ENCODE measurements at places on chromosomes 3 and 15.

DNA sequence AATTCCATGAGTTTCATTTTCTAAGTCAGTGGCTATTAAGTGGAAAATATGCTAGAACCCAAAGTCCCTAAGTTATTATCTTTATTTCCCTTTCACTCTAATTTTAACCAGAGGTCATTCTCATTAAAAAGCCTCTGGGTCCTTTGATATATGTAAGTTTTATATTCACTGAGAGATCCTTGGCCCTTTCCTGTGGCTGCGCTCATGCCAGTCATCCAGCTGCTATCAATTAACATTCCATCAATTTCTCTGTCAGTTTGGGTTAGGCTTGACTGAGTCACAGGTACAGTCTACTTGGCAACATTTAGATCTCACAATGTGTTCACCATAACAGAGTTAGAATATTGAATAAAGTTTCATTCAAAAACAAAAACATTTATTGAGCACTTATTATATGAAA is 58.0 kb upstream of the FBN1 start:
- no peak for DNase-seq

GRCh38 chr3:15051531-15051930 is 13.6 kb downstream of the MRPS25 start:
- no peak for DNase-seq

DNA sequence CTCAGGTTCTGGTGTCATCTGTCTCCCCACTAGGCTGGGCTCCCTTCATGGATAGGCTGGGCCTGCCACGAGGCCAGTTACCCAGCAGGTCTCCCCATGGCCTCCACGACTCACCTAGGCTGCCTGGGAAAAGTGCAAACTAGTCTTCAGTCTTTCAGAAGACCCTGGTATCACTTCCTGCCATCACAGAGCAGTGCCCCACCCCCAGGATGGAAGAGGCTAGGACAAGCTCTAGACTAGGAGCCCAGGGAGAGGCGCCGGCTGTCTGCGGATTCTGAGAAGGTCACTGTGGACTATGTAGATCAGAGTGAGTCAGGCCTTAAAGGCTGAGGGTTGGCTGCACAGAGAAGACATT is 63.7 kb downstream of the CORO2B start:
- no peak for DNase-seq

- no peak for DNase-seq
Observed at GRCh38 chr3:102512734-102513504, 78.1 kb downstream of the ZPLD1 start.

DNA sequence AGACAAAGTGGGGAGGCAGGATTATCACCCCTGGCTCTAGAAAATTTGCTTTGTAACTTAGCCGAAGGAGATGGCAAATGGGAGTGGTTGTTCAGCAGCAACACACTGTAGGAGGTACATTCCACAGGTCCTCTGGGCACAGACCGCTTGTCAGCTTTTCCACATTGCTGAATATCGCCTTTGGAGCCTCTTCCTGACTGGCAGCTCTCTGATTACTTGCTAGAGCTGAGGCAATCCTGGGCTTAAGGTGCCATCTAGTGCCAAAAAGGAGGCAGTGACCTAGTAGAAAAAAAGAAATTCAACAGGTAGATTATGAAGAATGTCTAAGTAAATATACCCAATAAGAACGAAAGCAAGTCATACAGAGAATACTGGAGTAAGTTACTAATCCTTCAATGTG is 13.1 kb upstream of the SCN5A start:
- DNase-seq, result no peak

DNA sequence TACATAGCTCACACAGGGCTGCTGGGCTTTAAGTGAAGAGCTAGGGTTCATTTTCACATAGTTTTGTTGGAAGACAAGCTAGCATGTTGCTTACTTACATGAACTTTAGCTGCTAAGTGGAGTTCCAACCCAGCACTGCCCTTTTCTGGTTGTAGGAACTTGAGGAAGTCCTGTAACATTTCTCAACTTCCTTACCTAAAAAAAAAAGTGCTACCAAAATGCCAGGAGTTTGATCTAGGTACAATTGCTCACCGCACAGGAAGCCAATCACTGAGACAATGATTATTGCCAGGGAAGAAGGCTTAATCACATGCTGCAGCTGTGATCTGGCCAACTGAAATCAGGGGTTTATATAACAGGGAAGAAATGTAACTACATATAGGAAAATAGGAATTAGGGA is 52.8 kb downstream of the IL12A start:
- DNase-seq, result no peak

DNA sequence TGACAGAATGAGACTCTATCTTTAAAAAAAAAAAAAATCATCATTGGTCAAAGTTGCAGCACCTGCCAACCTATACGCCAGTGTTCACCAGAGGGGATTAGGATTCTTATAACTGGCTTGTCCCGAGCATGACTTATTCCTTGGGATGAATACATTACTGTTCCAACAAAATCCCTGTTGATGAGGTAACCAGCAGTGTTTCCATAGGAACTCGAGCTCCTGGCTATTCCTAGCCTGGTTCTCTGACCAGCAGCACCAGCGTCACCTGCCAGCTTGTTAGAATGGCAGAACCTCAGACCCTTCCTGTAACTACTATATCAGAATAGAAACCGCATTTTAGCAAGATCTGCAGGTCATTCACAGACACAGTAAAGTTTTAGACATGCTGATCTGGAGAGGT is 364.4 kb downstream of the PTPRG start:
- DNase-seq, result no peak

DNA sequence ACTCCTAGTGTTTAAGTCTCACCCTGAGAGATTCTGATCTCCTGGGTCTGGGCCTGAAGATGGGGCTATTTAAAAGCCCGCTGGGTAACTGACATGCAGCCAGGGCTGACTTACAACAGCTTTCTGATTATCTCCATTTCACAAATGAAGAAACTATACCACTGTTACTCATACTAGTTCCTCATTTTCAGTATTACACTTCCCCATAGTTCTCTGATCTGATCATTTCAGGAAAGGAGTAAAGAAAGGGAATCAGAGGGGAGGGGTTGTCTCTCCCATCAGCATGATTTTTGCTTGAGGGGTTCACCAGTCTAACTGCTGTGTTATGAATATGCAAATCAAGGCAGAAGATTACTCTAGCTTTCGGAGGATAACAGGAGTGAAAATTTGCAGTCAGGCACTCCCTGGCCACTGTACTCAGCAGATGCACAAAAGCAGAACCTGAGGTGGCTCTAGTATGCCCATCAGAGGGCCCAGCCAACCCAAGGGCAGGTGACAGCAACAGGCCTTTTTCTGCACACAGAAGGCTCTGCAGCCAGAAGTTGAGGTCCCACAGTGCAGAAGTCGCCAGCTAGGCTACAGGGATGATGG is 59.4 kb downstream of the DAPK2 start:
- DNase-seq, result no peak

- no peak for DNase-seq
Observed at GRCh38 chr3:29511701-29512100, 230.8 kb downstream of the RBMS3 start.

- no peak for DNase-seq
Observed at GRCh38 chr3:123637131-123637530, 52.3 kb upstream of the HACD2 start.

- DNase-seq, result peak; percentile 1
Observed at GRCh38 chr15:42401544-42402454, 42.5 kb downstream of the CAPN3 start.

GRCh38 chr3:21273259-21274025 is 477.6 kb downstream of the ZNF385D start:
- DNase-seq, result no peak

DNA sequence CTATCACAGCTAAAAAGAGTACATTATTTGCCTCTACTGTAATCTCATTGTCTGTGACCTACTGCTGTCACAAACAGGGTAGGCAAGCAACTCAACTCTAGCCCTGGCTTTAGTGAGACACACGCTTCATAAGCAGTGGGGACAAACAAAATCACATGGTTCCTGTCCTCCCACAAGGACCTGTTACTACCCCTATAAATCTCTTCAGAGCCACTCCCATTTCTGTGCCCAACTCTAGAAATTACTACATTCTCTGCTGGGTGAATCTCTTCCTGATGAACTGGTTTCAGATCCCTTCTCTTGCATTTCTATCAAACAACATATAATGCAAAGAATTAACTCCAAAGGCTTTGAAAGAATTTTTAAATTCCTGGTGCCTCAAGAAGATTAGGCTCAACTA is 117.3 kb downstream of the DMXL2 start:
- DNase-seq, result no peak

DNA sequence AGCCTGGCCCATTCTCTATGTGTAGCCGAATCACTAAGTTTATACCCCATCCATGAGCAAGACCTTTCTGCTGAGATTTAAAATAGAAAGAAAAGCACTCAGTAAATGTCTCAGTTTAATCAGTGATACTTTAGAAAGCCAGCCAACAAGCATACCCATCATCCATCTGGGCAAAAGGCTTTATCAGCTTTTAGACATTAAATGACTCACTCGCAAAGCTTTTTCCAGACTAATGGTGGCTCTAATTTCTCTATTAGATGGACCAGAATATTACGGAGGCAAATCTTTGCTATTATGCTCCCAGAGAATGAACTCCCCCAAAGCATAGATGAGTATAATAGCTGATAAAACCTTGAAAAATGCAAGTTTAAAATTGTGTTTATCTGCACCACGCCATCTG is 727.8 kb downstream of the GBE1 start:
- DNase-seq, result no peak

DNA sequence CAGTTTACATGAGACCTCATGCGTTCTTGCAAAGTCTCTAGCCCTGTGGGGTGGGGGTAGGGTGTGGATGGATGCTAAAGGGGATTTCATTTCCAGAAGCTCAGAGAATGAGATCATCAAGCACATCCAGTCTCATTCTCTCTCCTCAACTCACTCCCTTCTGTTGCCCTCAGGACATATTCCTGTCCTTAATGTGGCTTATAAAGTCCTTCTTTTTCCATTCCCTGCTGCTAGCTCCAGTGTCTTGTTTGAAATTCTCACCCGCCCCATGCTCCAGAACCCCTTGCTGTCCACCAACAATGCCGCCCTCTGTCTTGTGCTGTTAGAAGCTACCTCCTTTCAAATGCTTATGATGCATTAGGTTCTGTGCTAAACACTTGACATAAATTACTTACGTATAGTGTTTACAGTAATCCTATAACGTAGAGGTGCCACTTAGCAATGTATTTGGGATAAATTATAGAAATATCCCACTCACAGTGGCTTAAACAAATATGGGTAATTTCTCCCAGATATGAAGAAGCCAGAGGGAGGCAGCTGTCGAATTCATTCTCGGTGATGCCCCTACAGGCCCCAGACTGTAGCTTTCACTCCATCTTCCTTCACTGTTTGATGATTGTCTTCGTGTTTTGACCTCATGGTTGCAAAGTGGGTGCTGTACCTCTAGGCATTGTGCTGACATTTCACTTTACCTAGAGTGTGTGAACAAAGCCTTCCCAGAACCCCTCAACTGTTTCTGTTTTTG is 273.1 kb upstream of the TBL1XR1 start:
- DNase-seq, result no peak

- no peak for DNase-seq
Observed at GRCh38 chr3:151909681-151910405, 36.4 kb downstream of the SUCNR1 start.

GRCh38 chr3:7518026-7518425 is 657.1 kb downstream of the GRM7 start:
- no peak for DNase-seq

GRCh38 chr3:148840451-148840850 is 12.8 kb downstream of the CPB1 start:
- DNase-seq, result no peak

DNA sequence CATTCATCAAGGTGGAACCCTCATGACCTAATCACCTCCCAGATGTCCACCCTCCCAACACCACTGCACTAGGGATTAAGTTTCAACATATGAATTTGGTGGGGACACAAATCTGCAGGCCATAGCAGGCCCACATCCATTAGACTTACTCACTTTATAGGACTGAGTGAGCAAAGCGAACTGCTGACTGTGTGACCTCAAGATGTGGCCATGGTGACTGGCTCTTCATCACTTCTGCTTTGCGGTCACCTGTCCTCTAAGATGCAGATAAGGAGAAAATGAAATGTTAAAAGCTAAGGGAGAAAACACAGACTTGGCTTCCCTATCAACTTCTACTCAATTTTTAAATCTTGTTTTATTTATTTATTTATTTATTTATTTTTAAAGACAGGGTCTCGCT is 14.5 kb upstream of the DCP1A start:
- DNase-seq, result no peak

DNA sequence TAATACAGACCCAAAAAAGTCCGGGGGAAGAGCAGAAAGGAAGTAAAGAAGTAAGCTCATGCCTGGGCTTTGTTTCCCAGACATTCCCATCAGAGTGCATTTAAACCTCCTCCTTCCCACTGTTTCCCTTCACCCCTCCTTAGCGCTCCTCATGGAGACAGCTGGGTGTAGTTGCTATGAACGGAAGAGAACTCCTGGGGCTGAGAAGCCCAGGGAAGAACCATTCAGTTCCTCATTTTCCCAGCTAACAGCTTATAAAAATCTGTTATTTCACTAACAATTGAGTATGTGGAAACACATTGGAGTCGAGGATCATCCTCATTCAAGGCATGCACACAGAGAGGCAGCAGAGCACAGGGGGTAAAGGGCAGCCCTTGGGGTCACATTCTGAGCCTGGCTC is 299.3 kb downstream of the SHQ1 start:
- no peak for DNase-seq

DNA sequence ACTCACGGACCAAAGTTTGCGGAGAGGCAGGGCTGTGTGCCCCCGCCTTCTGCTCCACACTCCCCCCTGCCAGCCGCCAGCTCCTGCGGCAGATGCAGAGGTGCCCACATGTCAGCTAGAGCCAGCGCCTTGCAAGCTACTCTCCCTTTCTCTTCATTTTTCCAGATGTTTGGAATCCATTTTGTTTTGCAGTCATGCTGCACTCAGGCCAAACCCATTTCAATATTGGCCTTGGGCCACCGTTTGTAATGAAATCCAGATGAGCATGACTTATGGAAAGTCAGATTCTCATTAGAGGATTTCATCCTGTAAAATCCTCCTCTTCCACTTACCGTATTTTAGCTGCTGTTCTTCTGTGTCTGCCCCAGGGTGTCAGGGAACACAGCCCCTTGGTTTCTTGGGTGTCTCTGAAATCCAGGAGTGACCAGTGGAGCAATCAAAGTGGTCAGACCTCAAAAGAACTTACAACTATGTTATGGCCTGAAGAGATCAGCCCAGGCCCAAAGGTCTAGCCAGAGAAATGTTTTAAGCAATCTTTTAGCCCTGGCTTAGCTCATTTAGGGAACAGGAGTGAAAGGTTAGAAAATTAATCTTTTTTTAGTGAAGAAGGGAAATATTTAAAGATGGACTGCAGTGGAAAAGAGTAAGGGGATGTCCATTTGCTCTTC is 65.8 kb downstream of the AAGAB start:
- DNase-seq, result no peak

DNA sequence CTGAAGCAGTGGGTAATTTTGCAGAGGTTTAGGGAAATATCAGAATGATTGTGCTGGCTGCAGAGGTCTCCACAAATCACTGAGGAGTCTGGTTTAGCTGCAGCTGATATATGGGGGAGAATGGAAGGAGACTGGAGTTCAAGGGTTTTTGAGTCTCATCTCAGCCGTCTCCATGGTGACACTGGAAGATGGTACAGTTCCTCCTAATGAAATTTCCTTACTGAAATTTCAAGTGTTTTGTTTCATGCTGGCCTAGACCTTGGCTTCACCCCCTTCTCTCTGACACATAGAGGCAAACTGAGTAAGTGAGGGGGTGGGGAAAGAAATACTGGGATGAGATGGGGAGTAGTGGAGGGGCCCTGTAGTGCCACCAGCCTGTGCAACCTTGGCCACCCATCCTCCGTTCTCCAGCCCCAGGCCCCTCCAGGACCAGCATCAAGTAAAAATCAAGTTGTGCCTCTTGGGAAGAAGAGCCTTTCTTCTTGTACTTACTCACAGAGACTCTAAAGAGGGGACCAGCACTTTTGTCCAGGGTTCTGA is 17.8 kb upstream of the MORF4L1 start:
- DNase-seq, result no peak
